Germinal center (tissue), 1 donor: ENCODE measurements at places on chromosomes 4 and X.

DNA sequence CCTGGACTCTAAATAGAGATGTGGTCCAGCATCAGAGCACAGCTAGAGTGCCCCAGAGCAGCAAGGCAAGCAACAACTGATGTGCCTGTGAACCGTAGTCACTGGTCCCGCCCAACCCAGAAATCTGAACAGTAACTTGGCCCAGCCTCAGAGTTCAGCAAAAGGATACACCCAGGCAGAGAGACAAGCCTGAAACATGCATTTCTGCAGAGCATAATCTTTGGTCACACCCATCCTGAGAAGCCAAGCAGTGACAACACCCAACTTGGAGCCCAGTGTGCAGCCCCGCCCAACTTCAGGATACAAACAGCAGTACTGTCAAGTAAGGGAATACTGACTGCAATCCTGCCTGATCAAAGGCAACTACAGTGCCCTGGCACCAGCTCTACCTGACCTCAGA lies 78.9 kb downstream of the CCDC160 start:
- no peak for DNase-seq

DNA sequence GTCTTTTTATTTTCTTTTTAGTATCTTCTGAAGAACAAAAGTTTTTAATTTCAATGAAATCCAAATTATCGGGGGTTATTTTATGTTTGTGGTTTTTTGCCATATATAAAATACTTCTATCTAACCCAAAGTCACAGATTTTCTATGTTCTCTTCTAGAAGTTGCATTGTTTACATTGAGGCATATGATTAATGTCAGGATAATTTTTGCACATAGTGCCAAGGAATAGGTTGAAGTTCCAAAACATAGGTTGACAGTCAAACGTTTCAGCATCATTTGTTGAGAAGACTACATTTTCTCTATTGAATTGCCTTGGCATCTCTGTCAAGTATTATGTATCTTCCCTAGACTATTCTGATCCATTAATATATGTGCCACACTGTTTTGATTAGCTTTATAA lies 64.5 kb downstream of the ANKRD17 start:
- no peak for DNase-seq

DNA sequence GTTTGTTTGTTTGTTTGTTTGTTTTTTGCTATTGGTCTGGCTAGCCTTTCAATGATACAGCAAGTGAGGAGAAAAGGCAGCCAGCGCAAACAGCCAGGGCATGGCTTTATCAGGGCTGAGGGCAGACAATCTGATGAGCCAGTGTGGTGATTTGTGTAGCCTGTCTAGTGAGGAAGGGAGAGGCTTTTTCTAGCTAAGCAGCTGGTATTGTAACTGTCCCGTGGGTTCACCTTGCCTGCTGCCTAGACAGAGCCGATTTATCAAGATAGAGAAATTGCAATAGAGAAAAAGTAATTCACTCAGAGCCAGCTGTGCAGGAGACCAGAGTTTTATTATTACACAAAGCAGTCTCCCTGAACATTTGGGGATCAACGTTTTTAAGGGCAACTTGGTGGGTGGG lies 28.2 kb upstream of the SHROOM4 start:
- no peak for DNase-seq

- no peak for DNase-seq
Measured at GRCh38 chrX:31061091-31061490, 10.8 kb downstream of the FTHL17 start.

- DNase-seq = no peak
Measured at GRCh38 chr4:107689912-107690587, 30.0 kb downstream of the PAPSS1 start.

DNA sequence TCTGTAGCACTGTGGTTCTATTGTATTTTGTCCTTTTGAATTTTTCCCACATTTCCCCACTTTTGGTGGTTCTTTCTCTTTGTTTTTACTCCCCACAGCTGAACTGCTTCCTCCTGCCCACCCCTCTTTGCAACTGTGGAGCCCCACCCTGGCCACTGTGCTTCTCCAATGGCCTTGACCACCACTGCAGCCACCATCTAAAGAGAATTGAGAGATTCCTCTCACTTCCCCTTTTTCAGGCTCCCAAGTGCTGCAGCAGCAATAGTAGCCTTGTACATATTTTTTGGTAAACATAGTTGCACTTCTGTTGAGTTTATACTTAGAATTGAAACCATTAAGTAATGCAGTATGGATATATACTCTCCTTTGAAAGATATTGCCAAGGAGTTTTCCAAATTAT lies 51.3 kb upstream of the FRMPD3 start:
- DNase-seq = no peak

GRCh38 chr4:165682611-165683010 lies 190.4 kb upstream of the TLL1 start:
- DNase-seq = no peak

GRCh38 chr4:123216946-123217345 lies 179.6 kb upstream of the SPRY1 start:
- no peak for DNase-seq

- no peak for DNase-seq
Measured at GRCh38 chr4:48478273-48478672, 4.9 kb upstream of the SLC10A4 start.

- no peak for DNase-seq
Measured at GRCh38 chr4:75634951-75635350, 4.6 kb upstream of the CDKL2 start.

DNA sequence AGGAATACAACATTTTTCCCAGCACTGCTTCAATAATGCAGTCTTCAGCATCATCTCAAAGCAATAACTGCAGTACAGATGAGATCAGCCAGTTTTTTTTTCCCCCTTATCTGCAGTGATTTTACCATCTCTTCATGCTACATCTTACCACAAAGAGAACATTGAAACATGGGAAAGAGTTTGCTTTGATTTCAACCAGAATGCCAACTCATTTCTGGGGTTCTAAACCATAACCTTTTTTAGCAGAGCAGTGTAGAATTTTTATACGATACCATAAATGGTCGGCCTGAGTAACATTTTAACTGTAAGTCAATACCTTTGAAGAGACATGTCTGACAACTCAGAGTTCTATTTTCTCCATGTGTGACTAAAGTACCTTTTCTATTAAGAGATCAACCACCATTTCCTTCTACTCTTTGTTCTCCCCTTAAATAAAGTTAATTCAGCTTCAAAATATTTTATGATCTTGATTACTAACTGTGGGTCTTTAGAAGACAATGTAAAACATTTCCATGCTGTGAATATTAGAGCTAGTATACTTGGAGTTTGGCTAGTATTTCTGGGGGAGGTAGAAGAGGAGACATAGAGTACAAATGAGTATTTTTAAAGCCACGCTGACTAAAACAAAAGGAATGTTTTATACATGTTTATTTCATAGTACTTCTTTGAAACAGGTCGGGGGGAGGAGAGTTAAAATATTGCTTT lies 69.1 kb downstream of the TET2 start:
- no peak for DNase-seq

GRCh38 chr4:77117721-77118120 lies 39.3 kb upstream of the CCNG2 start:
- DNase-seq = no peak

GRCh38 chr4:140862177-140862442 lies 105.9 kb upstream of the TBC1D9 start:
- no peak for DNase-seq

- DNase-seq = no peak
Measured at GRCh38 chr4:146255874-146256273, 41.5 kb downstream of the REELD1 start.

- no peak for DNase-seq
Measured at GRCh38 chr4:148041606-148042329, 309.9 kb downstream of the ARHGAP10 start.

DNA sequence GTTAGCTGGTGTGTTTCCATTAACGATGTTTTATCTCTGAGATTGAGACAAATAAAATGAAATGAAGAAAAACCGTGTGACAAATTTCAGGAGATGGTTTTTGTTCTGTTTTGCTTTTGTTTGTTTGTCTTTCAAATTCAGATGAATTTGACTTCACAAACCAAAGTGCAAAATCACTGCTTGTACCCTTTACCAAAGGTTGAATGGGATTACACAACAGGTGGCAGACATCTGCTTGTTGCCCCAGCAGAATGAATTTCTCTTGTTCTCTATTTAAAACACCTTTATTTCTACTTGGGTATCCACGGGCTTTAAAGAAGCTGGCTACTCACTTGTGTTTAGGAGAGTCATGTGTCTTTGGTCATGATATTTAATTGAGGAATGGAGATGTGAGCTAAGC lies 239.7 kb upstream of the CLNK start:
- no peak for DNase-seq

- DNase-seq = no peak
Measured at GRCh38 chrX:31931225-31931624, 859.4 kb upstream of the FTHL17 start.

DNA sequence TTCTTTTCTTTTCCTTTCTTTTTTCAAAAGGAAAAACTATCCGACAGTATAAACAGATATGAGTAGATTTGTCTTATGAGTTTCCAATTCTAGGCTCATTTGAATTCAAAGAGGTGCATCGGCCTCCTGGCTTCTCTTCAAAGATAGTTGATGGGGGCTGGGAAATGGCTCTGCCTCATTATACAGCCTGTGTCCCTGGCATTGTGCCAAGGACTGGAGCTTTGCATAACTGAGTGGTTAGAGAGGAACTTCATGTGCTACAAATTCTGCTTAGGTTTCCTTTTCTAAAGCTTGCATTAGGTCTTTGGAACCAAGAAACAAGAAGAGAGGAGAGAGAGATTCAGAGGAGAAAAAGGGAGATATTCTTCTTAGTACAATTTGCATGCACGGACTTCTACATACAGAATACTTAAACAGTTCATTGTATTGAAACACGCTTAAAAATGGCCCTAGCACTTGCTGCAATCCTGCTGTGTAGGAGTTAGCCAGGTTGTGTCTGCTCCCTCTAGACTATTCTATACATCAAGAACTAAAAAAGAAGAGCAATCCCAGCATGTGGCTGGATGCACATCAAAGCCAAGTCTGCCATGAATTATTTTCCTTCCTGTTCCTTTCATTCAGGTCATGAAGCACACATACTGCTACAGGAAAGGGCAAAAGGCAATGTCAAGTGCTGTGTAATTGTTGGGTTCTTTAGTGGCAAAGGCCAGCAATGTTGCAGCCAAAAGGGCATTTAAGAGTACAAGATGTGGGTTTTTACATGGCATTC lies 70.9 kb downstream of the INTS12 start:
- DNase-seq = no peak

DNA sequence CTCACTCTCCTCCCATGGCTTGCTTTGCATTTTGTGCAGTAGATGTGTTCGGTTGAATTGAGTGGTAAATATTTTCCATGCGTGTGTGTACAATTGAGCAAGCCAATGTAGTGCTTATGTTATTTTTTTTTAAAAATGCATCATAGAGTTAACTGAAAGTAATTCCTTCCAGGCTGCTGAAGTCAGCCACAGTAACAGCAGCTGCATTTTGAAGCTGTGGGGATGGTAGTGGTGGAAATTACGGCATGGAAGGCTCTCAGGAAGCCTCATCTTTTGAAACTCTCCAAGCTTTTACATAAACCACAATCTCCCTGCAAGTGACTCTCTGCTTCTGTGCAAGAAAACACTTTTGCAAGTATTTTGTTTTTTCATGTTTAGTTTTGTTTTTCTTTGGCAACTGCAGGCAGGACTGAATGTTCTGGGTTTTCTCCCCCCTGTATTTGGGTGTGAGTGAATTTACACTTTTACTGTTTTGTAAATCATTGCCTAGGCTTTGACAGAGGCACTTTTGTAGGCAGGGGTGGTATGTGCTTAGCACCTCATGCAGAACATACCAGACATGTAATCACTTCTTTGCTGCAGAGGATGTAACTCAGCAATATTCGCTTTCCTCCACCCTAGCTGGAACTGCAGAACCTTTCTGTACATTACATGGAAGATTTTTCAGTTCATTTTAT lies 56.2 kb downstream of the LRRC66 start:
- no peak for DNase-seq

- no peak for DNase-seq
Measured at GRCh38 chr4:36767596-36767995, 476.9 kb upstream of the NWD2 start.

GRCh38 chr4:140268186-140268841 lies 105.1 kb upstream of the SCOC start:
- no peak for DNase-seq

DNA sequence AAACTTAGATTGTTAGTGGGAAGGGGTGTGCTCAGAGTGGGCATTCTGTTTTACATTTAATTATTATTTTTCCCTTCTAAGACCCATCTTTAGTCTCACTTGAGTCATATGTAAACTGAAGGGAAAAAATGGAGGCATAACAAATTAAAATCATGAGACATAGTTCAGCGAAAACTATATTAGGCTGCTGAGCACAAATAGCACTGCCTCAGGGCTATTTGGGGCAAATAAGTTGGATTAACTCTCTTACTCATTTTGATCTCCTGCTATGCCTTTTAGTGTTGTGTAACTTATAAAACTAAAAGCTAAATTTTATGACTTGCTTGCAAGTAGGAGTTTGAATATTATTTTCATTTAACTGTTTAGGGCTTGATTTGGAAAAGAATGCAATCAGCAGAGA lies 1329.2 kb upstream of the PCDH7 start:
- no peak for DNase-seq

- DNase-seq = no peak
Measured at GRCh38 chr4:38740303-38740702, 42.5 kb downstream of the TLR10 start.

DNA sequence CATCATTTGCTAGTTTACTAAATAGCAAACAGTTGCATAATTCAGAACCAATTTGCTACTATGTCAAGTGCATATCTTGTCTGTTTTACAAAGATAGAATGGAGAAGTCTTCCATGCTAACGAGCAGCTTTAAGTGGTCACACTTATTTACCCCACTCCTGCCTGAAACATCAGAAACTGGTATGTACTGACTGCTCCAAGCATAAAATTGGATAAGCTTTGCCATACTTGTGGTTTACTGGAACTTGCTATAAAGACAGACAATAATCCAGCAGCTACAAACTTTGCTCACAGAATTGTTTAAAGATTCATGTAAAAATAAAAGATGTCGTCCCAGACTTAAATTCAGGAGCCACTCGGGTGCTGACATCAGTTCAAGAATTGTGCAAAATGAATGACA lies 13.3 kb upstream of the CDKL2 start:
- no peak for DNase-seq

- DNase-seq = no peak
Measured at GRCh38 chrX:27675493-27675892, 85.3 kb downstream of the DCAF8L2 start.

DNA sequence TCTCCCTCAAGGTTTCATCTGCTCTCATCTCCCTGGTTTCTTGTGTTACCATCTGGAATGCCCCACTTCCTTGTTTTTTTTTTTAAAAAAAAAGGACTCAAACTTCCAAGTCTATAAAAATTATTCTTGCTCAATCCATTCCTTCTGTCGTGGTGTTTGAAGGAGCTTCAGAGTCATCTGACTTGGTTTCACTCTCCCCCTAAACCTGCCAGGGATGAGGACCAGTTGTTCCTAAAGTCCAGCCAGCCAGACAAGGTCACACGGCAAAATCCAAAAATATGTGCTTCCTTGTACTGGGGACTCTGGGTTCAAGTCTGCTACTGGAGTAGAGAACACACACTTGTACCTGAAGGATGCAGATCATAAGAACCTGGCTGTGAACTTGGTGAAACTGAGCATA lies 84.5 kb upstream of the GPM6B start:
- no peak for DNase-seq

DNA sequence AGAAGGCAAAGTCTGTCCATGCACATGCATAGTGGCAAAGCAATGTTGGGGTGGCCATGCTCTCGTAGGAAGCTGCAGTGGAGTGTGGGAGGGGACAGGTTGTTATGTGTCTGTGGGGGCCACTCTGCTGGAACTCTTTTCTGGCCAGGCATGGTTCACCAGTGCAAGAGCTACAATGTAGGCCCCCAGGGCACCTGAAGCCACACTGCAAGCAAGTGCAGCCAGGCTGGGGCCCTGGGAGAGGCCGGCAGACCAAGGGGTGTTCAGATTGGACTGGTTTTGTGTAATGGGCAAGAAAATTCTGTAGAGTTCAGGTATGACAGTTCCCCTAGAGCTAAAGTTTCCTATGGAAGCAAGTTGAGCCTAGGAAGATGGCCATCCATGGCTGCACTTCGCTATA lies 97.0 kb upstream of the ZC4H2 start:
- no peak for DNase-seq
